ENCODE measurements at places on chromosomes 2 and 18.

DNA sequence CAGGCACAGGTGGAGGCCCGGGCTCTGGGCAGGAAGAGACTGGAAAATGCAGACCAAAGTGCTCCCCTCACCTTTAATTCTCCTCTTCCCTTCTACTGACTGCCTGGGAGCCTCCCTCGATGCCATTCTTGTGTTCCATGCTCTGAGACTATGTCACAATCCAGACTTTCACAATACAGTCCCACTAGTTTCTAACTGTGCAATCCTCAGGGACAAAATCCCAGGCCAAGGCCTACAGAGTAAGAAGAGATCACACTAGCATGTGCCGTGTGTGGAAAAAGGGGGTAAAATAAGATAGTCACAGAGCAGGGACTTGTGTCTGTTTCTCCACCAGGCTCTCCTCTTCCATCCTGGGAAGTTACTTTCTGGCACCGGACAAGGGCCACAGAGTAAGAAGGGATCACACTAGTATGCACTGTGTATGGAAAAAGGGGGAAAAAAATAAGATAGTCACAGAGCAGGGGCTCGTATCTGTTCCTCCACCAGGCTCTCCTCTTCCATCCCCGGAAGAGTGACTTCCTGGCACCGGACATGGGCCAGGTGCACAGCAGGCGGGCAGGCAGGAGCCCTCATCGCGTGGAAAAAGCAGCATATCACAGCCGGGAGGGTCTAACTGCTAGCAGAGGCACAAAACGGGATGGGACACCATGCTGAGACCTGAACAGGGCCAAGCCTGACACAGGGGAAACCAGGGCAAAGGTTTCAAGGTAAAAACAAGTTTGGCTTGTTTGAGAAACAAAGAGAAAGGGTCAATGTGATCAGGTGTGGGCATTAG is 9.6 kb downstream of the CYB5A start:
- no peak for DNase-seq

GRCh38 chr18:48409591-48410094 is 460 bp upstream of the ZBTB7C start:
- no peak for DNase-seq

GRCh38 chr2:3611589-3611988 is 16.7 kb downstream of the COLEC11 start:
- no peak for DNase-seq

DNA sequence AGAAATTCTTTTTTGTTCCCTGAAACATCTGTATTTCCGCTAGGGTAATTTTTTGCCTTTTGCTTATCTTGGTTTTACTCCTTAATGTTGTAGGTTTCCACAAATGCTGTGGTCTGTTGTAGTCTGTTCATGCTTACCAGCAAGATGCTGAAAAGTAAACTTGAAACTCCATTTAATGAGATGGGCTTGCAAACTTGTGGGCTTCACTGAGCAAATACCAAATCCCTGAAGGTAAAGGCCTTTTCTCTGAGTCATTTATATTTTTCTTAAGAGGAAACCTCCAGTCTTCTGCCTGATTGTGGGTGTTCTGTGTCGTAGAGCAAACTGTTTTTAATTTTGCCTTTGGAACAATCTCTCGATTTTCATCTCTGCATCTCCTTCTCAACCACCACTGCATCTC is 9.3 kb downstream of the SP140 start:
- no peak for DNase-seq

DNA sequence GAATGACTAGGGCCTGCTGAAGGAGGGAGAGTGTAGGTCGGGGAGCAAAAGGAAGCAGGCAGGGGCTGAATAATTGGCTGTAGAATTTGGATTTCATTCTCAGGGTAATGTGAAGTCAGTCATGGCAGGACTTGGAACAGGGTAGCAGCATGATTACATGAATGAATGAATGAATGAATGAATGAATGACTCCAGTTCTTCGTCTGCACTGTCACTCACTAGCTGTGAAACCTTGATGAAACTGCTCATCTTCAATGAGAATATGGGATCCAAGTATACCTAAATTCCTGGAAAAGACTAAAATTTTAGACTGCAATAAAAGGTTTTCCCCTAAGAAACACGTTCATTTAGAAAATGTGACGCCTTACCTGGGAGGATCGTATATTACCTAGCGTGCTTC is 3.0 kb upstream of the RND3 start:
- no peak for DNase-seq

DNA sequence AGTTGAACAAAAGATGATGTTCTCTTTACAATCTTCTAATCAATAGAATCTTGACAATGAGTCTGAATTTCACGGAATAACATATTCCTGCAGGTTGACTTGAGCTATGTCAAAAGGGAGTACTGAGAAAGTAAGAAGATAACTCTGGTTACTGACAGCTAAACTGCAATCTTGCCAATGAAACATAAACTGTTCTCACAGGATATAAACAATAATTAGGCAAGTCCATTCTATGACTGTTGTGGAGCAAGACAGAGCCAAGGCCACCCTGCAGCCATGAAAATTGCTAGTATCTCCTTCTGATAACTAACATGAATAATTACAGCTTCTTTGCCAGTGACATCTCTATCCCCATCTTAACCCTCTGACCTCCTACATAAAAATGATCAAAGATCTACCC is 6.3 kb upstream of the RPRD1A start:
- no peak for DNase-seq

DNA sequence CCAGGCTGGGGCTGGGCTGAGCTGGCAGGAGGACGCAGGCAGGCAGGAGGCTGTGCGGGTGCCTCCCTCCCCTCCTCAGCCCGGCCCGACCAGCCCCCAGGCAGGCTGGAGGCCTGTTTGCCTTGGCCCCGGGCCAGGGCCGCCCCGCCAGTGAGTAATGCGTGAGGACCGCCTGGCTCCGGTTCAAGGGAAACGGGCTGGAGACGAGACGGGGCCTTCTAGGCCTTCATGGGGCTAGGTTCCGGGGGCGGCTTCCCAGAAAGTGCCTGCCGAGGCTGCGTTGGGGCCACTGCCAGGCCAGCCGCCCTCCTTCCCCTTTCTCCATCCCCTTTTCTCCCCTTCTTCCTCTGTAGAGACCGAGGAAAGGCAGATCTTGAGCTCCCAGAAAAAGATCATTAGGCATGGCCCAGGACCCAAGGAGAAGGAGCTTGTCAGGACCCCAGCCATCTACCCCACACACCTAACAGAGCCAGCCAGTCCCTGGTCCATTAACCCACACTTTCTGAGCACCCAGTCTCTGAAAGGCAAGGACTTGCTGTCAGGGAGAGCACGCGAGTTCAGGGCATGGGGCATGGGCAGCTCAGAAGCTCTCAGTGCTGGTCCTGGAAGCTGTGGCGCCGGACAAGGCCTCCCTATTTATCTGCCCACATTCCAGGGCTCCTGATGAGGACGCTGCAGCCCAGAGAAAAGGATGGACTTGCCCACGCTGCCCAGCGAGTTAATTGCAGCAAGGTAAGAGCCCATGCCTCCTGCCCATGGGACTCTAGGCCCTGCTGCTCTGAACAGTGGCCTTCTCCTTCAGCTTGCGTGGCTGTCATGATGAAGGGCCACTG is 48.5 kb downstream of the SMAD7 start:
- no peak for DNase-seq

DNA sequence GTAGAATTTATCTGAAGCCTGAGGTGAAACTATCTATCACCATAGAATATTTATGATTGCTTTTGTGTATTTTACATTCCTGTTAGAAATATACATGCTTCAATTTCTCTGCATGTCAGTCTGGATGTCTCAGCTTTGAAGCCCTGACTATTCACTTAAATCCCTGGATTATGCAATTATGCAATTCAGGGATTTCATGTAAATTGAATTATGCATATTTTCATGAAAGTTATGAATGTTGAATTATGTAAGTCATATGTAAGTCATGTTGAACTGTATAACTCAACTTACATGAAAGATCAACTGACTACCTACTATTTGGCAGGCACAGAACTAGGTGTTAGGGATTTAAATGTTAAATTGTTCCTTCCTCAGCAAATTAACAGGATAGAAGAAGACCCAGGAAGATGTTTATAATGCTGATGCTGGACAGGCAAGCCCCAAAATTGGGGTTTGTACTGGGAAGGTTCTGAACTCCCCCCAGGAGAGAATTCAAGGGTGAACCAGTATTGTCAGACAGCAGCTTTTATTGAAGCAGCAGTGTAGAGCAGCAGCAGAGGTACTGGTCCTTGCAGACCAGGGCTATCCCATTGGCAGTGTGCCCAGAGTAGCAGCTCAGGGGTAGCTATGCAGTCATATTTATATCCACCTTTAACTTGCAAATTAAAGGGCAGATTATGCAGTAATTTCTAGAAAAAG is 236.5 kb downstream of the ZNF804A start:
- DNase-seq = no peak

DNA sequence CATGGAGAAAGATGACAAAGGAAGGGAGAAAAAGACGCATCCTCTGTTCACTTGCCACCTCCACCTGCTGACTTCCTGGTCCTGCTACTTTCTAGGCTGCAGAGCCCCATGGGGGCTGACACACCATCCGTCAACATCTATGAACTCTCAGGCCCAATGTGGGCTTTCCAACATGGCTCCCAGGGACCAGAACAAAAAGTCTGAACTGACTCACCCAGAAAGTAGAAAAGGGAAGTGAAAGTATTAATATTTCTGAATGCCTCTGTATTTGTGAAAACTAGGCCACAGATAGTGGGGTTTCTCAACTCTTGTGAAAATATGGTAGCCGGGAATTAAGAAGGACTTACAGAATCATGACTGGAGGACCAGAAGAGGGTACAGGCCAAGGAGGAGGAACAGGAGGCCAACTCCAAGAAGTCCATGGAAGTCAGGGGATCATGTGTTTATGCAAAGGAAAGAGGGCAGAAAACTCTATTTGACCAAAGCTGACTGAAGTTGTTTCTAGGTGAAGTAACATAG is 123.1 kb upstream of the CAB39 start:
- DNase-seq = no peak

GRCh38 chr2:183267148-183267827 is 143.0 kb downstream of the NUP35 start:
- DNase-seq = no peak

GRCh38 chr2:25324905-25325592 is 16.7 kb downstream of the DNMT3A start:
- DNase-seq = peak; percentile 44

GRCh38 chr2:121735518-121736074 is 1.1 kb downstream of the NIFK start:
- no peak for DNase-seq

DNA sequence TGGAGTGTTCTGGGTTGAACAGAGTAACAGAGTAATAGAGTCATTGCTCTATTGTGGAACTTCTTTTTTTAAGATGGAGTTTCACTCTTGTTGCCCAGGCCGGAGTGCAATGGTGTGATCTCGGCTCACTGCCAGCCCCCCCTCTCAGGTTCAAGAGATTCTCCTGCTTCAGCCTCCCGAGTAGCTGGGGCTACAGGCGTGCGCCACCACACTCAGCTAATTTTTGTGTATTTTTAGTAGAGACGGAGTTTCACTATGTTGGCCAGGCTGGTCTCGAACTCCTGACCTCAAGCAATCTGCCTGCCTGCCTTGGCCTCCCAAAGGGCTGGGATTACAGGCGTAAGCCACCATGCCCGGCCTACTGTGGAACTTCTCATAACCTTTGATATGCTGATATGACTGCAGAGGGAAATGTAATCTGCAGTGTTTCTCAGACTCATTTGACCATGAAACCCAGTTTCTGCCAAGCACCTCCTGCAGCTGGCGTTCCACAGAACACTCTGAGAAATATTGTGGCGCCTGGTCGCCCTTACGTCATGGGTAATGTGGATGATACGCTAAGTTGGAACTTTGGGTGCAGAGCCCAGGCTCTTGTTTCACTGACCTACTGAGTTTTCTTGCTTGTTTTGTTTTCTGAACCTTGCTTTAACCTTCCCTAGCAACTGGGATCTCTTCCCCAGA is 213.8 kb downstream of the BCL2 start:
- DNase-seq = no peak

GRCh38 chr18:24271381-24272228 is 126.0 kb downstream of the OSBPL1A start:
- peak; percentile 21 for DNase-seq

GRCh38 chr18:3525870-3526420 is 76.0 kb downstream of the TGIF1 start:
- DNase-seq = no peak

DNA sequence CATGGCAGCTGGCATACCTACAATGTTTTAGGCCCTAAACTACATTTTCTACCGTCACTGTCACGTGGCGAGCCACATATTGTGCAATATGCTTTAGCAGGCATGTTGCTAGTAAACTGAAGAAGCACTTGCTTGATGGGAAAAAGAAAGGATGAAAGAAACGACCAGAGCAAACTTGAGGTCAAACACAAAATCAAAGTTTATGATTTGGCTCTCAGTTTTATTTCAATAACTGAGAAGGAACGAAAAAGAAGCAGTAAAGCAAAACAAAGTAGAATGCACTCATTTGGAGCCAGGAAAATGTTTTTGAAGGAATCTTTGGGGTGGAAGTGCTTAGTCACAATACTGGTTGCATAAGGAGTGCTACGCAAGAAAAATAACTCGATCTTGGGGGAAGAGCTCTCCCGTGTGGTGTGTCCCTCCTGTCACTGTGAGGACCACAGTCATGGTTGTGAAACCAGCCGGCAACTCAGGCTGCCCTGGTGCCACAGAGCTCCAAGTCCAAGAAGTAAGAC is 349.8 kb downstream of the RBM43 start:
- peak; percentile 88 for DNase-seq

DNA sequence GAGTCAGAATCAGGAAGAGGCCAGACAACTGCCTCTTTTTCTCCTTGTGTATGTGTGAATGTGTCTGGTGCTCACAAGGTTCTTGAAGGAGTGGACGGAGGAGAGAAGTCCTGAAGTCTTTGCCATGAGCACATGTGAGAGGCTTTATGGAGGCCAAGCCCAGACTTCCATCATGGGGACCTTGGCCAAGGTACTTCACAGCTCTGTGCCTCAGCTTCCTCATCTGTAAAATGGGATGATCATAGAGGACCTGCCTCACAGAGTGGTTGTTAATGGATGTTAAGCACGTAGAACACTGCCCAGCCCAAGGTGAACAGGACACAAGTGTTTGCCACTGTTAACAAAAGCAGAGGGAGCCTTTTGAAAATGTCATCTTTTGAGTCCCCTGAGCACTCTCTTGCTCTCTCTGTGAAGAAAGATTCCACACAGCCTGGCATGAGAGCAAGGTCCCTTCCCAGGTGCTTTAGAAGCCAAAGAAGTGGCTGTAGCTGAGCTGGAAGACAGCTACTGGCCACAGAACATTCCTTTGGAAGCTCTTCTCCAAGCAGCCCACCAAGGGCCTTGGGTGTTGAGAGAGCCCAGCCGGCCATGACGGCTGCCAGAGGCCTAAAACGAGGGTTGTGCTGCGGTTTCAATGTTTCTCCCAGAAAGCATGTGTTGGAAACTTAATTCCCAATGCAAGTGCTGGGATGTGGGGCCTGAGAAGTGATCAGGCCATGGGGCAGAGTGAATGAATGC is 41.8 kb upstream of the ASPRV1 start:
- no peak for DNase-seq

DNA sequence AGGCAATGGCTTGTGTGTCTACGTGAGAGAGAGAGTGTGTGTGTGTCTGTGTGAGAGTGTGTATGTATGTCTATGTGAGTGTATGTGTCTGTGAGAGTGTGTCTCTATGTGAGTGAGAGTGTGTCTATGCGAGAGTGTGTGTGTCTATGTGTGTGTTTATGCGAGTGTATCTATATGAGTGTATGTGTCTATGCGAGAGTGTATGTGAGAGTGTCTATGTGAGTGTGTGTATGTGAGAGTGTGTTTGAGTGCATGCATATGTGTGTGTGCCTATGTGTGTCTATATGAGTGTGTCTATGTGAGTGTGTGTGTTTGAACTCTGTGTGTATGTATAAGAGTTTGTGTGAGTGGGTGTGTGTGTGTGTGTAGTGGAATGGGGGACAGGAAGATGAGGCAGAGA is 9.8 kb upstream of the GNLY start:
- no peak for DNase-seq

GRCh38 chr2:82342356-82342755 is 2037.8 kb upstream of the LRRTM1 start:
- DNase-seq = no peak

Data from GM04503 (cell line).